ENCODE measurements at places on chromosomes 11 and 22.

GRCh38 chr11:79189055-79189454 is 251.8 kb downstream of the TENM4 start:
- no peak for DNase-seq

GRCh38 chr22:30205281-30206115 is 41.1 kb downstream of the LIF start:
- DNase-seq = no peak

DNA sequence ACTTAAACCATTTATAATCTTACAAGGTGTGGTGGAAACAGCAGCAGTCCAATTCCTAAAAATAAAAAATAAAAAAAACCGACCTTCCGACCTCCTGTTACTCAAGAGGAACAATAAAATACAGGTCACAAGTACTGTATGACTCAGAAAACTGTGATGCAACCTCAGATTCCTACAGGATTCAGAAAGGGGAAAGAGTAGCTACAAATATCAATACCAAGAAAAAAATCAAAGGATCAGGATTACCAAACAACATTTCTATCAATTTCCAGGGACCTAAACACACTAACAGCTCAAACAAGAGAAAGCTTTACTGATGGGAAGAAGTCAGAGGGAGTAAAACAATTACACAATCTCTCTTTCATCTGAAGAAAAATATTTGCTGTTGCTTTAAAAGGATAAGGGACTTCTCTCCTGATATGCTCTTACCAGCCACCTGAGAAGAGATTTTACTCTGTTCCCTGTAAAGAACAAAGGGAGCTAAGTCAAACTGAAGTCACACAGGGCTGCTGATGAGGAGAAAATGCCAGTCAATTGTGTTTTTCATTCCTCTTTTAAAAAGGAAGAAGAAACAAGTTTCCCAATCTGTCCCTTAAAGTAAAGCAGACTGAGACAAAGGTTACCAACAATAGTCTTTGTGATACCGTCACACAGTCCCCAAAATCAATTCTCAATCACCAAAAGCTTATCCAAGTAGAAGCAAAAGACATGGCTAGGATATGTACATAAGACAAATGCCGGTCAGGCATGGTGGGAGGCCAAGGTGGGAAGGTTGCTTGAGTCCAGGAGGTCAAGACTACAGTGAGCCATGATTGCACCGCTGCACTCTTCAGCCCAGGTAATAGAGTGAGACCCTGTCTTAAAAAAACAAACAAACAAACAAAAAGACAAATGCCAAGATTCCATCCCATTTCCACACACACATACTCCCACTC is 39.3 kb downstream of the AMBRA1 start:
- DNase-seq = no peak

DNA sequence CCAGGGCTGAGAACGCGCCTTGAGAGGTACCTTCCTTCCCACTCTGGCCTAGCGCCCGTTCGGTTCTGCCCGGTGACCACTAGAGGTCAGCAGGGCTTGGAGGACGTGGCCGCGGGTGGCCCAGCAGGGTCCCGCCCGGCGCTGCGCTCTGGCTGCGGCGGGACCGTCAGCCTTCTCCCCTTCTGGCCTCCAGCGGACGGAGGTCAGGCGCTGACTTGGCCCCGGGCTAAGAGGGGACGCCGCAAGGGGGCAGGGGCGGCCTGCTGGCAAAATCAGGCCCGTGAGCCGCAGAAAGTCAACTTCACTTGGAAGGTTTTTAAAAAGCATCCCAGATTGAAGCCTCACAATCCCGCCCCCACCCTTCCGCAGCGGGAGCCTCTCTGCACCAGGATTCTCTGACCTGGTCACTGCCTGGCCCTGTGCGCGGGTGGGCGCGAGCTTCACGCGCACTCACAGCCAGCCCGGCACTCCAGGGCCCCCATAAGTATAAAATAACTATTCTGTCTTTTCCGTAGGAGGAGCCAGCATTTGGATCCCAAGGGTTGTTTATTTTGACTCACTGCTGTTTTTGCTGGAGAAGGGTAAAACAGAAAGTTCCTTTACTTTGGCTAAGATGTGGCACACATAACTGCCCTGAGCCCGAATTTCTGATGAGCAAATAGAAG is 23.2 kb upstream of the ZBTB16 start:
- DNase-seq = peak; percentile 76

- DNase-seq = peak; percentile 52
Measured at GRCh38 chr22:22547692-22548300, 11.3 kb downstream of the PRAME start.

GRCh38 chr11:1877211-1878136 is 14.2 kb downstream of the PRR33 start:
- DNase-seq = peak; percentile 47

GRCh38 chr11:126711977-126712625 is 288.5 kb downstream of the KIRREL3 start:
- DNase-seq = peak; percentile 77

DNA sequence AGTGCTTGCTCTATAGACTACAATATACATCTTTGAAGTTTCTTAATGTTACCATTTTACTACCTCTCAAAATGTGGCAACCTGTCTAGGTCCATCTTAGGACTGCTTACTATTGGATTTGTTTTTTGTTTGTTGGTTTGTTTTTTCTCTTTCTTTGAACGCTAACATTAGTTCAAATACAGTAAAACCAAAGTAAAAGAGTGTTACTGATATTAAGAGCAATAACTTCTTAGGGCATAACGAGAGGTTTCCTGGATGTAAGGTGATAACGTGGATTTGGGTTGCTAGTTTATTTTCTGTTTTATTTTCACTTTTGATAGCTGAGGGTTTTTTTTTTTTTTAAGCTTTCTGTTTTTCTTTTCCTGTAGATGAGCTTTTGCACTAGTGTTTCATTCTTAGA is 43.6 kb downstream of the TMEM135 start:
- DNase-seq = peak; percentile 43

GRCh38 chr11:88293931-88294330 is 43.6 kb downstream of the CTSC start:
- no peak for DNase-seq

DNA sequence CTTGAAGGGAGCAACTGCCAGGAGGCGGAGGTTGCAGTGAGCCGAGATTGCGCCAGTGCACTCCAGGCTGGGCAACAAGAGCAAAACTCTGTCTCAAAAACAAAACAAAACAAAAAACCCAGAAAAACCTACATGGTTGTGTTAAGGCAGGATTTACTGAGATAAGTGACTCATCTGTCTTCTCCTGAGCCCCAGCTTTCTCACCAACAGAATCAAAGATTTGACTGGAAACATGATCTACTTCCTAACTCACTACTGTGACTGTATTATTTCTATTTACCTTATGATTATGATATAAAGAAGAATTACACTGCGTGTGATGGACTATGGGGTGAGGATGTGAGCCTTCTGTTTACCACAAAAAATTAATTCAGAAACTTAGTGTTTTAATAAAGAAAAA is 21.8 kb downstream of the FAM118B start:
- no peak for DNase-seq

DNA sequence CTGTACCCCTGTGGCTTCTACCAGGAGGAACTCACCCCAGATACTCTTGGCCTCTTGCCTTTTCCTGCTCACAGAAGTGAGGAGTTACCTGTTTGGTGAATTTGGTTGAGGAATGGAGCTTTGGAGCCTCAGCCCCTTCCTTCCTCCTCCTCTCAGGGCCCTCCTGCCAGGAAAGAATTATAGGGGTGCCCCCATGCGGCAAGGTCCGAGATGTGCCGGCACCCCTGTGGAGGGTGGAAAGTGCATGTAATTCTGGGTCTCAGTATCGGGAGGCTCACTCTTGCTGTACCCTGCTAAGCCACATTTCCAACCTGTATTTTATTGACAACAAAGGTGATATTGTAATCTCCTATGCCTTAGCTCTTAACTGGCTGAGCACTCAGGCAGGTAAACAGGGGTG is 13.7 kb upstream of the IGSF22 start:
- DNase-seq = no peak

GRCh38 chr11:117300283-117300663 is 9.1 kb downstream of the BACE1-AS start:
- no peak for DNase-seq

GRCh38 chr22:45423524-45423923 is 10.0 kb downstream of the RIBC2 start:
- DNase-seq = no peak

DNA sequence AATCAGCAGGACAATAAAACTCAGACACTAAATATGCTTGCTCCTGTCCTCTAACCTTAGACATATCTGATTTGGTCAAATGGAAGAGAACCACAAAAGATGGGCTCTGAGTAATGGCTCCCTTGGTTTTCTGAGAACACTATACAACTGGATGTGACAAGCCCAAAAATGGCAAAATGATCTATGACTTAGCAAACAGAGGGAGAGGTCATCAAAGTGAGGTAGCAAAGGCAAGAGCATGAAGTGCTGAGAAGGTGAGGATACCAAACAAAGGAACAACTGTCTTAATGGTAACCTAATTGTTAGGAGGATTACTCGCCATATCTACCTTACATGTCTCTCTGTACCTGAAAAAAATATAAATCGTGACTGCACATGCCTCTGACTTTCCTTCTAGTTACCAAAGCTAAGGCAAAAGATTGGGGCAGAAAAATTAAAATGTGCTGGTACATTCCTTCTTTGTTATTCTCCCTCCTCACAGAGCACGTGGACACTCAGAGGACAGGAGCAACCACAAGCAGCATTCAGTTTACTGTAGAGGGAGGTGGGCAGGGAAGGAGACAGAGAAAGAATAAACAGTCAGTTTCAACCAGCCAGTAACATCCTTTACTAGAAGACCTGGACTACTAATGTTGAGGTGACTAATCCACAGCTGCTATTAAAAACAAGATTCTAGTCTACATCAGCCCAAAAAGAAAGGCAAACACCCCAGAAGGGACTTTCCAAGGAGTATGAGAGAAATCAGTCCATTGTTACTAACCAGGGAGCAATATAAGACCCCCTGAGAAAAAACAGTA is 88.8 kb downstream of the AMBRA1 start:
- DNase-seq = no peak

DNA sequence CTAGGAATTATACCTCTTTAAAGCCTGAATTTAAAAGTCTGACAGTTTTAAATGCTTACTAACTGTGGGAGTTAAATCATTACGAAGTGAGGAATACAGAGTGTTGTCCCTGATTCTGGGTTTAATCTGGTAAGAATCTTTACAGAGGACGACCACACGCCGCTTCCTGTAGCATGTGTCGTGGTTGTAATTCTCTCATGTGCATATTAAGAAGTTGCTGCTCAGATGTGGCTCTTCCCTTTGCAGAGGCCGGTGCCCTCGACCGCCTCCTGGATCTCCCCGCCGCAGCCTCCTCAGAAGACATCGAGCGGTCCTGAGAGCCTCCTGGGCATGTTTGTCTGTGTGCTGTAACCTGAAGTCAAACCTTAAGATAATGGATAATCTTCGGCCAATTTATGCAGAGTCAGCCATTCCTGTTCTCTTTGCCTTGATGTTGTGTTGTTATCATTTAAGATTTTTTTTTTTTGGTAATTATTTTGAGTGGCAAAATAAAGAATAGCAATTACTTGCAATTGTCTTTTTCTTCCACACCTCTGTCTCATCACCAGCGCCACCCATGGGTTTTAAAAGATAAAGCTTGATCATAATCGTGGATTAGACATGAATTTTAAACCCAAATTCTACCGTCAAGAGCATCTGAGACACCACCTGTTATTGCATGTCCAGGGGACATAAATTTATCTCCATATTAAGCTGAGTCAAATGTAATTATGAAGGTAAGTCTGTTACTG is 6.5 kb downstream of the GAL start:
- DNase-seq = peak; percentile 26

GRCh38 chr11:14554959-14555358 is 34.8 kb upstream of the PSMA1 start:
- DNase-seq = peak; percentile 59

GRCh38 chr11:72238492-72239312 is 5.3 kb downstream of the PHOX2A start:
- no peak for DNase-seq

DNA sequence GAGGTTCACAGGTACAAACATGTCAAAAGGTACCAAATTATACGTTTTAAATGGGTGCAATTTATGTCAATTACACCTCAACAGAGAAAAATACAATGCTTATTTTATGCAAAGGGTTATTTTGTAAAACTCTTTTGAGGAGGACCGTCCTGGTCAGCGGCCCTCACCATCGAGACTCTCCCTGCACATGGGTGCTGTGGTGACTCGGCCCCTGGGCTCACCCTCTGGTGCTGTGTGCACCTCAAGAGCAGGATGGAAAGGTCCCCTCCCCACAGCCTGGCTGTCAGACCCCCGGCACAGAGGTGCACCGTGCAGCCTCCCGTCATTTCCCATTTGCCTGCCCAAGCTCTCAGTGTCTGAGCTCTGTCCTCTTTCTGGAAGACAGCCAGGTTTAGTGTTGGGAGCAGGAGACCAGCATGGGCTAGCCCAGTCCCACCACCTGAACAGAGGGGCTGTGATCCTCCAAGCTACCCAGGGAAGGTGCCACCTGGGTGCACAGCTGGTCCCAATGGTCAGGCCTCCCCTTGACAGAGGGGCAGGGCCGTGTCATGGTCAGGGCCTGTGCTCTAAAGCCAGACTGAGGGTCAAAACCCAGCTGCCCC is 41.8 kb upstream of the PRODH start:
- no peak for DNase-seq

DNA sequence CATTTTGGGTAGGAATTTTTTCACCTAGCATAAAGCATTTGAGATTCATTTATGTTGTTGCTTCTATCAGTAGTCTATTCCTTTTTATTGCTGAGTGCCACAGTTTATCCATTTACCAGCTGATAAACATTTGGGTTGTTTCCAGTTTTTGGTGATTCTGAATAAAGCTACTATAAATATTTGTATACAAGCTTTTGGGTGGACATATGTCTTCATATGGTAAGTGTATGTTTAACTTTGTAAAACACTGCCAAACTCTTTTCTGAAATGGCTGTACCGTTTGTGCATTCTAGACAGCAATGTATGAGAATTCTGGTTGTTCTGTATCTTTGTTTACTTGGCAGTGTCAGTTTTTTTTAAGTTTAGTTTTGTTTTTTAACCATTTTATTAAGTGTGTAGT is 16.9 kb downstream of the USP47 start:
- no peak for DNase-seq

- no peak for DNase-seq
Measured at GRCh38 chr11:33645686-33646085, 54.9 kb downstream of the C11orf91 start.

GRCh38 chr11:83140691-83141455 is 16.1 kb upstream of the PCF11 start:
- peak; percentile 19 for DNase-seq

DNA sequence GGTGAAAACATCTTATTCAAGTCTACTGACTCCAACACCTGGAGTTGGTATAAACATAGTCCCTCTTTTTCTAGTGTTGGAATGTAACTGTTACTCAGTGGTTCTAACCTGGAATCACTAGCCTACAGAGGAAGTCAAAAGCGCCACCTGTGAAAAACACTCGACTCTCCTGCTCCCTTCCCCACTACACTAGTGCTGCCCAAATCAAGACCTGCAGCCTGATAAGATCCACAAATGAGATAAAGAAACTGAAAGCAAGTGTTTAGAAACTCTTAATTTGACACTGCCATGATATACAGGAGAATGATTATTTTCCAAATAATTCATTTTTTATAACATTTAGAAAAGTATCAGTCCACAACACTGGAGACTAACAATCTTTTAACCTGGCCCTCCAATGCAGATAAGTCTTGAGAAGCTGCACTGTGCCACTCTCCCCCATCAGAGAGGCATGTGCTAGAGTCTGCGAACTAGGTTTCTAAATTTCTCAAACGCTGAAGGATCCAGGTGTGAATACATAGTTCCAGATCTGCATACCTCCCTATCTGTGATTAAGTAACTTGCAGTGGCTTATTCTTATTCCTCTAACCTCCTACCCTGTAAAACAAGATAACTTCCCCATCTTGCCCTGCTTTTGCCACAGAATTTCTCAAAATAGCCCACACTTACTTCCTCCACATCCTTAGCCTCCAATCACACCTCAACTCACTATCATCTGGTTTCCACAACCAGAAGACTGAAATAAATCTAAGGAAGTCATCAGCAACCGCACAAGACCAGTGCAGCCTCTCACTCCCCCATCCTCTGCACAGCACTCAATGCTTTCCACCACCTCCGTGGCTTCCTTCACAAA is 88.1 kb downstream of the RRAS2 start:
- peak; percentile 90 for DNase-seq
